ENCODE measurements at places on chromosomes 6 and 20.

DNA sequence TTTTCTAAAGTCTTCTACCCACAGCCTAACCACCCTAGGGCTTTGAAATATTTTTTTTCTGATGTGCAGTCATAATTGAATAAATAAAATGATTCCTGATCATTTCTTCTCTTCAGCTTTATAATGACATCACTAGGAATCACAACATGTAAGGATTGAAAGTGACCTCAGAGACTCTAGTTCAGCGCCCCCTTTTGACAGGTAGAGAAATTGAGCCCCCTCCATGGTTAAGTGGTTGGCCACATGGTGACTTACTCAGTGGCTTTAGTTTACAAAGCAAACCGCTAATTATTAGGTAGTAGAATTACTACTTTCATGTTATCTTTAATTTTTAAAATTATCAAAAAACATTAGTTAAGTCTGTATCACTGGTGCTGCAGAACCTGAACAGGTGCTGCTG, 13.3 kb upstream of the SLC2A12 start:
- DNase-seq = peak; percentile 35

- no peak for DNase-seq
Observed at GRCh38 chr6:84390334-84390733, 162.9 kb upstream of the CEP162 start.

DNA sequence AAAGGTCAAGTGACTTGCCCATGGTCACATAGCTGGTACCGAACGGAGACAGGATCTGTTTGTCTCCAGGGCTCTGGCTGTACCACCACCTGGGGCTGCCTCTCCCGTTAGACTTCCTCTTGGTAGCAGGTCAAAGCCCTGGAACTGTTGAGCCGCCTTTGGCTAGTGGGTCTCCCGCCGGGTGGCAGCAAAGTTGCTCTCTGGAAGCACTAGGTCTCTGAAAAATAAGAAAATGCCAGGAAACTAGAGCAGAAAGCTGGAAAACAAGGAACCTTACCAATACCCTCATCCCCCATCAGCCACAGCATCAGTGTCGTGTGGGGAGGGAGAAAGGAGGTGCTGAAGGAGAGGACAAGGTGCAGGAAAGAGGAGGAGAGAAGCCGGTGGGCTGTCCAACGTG, 291.0 kb upstream of the SUPT3H start:
- DNase-seq = no peak

DNA sequence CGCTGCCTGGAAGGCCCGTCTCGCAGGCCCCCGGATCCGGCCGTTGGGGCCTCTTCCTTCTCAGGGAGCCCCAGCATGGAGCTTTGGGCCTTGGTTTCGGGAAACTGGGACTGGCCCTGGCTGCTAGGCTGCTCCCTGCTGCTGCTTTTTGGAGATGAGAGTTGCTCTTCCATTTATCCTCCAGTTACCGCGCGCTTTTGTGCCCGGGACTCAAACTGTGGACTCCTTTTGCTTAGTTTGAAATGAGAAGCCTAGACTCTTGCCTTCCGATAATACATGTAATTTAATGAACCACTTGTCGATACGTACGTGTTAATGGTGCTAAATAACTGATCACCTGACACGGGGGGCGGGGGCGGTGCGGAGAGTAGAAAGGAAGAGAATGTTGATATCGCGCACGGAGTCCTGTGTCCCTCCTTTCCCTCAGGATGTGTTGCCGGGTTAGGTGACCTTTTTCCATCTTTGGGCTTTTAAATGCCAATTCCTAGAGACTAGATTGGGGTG, 968 bp downstream of the PHF3 start:
- DNase-seq = peak; percentile 57

DNA sequence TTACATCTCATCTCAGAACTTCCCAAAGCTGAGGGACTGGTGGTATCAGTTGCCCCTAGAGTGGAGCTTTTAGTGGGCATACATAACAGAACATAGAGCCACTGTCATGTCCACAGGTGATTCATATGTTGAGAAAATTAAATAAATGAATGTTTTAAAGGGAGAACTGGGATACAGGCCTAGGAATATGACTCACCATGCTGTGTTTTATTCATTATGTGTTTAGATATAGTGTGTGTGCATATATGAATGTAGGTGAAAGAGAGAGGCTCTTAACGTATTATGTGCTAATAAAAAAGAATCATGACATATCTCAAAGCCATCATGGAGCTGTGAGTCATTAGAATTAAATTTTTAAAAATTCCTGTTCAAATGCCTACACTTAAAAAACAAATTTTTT, 332.2 kb upstream of the RSPO3 start:
- DNase-seq = no peak

GRCh38 chr6:90218959-90219208, 77.8 kb downstream of the BACH2 start:
- DNase-seq = no peak

- no peak for DNase-seq
Observed at GRCh38 chr6:143902827-143903226, 38.6 kb downstream of the ZC2HC1B start.

GRCh38 chr20:62707921-62708521, 615 bp upstream of the NTSR1 start:
- DNase-seq = peak; percentile 27

Data from KBM-7 (cell line).